T-helper 17 cell (primary cell): ENCODE measurements at places on chromosomes 12 and 14.

- peaks cover 44% of the 10 kb centered on the region for H3K4me1 ChIP-seq
- DNase-seq: no peak
- peak overlapping the region; percentile 78 for H3K27ac ChIP-seq
Observed at GRCh38 chr14:61517911-61518384, 177.4 kb upstream of the HIF1A start.

DNA sequence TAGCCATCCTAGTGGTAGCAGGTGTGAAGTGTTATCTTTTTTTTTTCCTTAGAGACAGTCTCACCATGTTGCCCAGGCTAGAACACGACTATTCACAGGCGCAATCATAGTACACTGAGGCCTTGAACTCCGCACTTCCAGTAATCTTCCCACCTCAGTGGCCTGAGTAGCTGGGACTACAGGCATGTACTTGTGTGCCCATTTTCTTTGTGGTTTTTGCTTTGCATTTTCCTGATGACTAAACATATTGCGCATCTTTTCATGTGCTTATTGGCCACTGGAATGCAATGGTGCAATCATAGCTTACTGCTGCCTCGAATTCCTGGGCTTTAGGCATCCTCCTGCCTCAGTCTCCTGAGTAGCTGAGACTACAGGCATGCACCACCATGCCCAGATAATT, 33.3 kb upstream of the GCH1 start:
- H3K36me3 ChIP-seq: no peaks in the 10 kb centered on the region
- no peak overlapping the region for H3K27ac ChIP-seq

- H3K36me3 ChIP-seq: no peaks in the 10 kb centered on the region
- no peaks in the 10 kb centered on the region for H3K4me1 ChIP-seq
- no peak for DNase-seq
- no peak overlapping the region for H3K27ac ChIP-seq
- H3K4me3 ChIP-seq: no peak overlapping the region
Observed at GRCh38 chr12:46152456-46152855, 116.4 kb downstream of the SLC38A1 start.

DNA sequence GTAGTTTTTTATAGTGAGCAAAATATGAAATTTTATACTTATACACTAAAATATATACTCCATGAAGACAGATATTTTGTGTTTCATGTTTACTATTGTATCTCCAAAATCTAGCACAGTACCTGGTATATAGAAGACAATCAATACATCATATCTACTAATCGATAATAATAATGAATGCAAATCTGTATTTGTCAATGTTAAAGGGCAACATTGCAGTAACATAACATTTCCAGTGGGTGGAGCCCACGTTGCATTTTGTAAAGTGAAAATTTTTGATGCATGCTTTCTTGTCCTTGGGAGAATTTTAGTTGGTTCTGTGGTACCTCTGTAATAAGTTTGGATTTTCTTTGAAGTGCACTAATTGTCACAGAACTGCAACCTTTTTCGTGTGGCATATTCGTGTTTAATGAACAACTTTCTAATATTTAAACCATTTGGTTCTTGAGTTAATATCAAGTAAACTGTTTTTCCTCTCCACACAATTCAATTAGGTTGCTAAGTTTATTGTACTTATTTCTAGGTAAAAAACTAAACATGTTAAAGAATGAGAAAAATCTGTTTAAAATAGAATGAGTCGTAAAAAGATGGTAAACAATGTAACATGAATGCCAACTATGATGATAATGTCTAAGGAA, 47.4 kb downstream of the AVPR1A start:
- H3K4me3 ChIP-seq: no peak overlapping the region
- H3K27ac ChIP-seq: no peak overlapping the region
- no peaks in the 10 kb centered on the region for H3K4me1 ChIP-seq
- no peak for DNase-seq
- H3K36me3 ChIP-seq: no peaks in the 10 kb centered on the region
- H3K27me3 ChIP-seq: peaks cover 8% of the 10 kb centered on the region

- peaks cover 13% of the 10 kb centered on the region for H3K36me3 ChIP-seq
- peak overlapping the region; percentile 97 for H3K4me3 ChIP-seq
- H3K4me1 ChIP-seq: peaks cover 47% of the 10 kb centered on the region
- H3K27me3 ChIP-seq: no peaks in the 10 kb centered on the region
- H3K27ac ChIP-seq: peak overlapping the region; percentile 98
Observed at GRCh38 chr12:108630481-108631207, 3.0 kb downstream of the SELPLG start.

GRCh38 chr12:29888777-29889176, 105.0 kb upstream of the TMTC1 start:
- H3K36me3 ChIP-seq: no peaks in the 10 kb centered on the region
- H3K27ac ChIP-seq: no peak overlapping the region
- H3K4me3 ChIP-seq: no peak overlapping the region
- H3K27me3 ChIP-seq: no peaks in the 10 kb centered on the region
